ENCODE measurements at places on chromosomes 2 and 18.

GRCh38 chr18:32867936-32868335, 95.1 kb upstream of the KLHL14 start:
- no peak for DNase-seq

GRCh38 chr2:153953761-153954160, 82.0 kb downstream of the GALNT13 start:
- DNase-seq, result no peak

- peak; percentile 50 for DNase-seq
Measured at GRCh38 chr2:215436705-215437565, 1.1 kb upstream of the FN1 start.

DNA sequence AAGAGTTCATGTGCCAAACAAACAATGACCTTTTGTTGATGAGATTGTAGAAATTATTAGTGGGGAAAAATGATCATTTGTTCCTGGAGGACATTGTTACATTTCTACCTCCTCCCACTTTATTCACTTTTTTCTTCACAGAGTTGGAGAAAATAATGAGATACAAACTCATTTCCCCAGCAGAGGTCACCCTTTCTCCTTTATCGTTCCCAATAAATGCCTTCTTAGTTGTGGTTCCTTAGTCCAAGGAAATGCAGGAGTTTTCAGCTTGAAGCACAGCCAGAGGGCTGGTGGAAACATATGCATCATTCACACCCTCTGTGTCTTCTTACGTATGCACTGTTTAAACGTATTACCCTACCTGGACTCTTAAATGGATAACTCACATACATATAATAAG, 108.8 kb downstream of the SLC4A3 start:
- DNase-seq, result peak; percentile 92

- peak; percentile 8 for DNase-seq
Measured at GRCh38 chr18:10482985-10483949, 28.8 kb downstream of the APCDD1 start.

DNA sequence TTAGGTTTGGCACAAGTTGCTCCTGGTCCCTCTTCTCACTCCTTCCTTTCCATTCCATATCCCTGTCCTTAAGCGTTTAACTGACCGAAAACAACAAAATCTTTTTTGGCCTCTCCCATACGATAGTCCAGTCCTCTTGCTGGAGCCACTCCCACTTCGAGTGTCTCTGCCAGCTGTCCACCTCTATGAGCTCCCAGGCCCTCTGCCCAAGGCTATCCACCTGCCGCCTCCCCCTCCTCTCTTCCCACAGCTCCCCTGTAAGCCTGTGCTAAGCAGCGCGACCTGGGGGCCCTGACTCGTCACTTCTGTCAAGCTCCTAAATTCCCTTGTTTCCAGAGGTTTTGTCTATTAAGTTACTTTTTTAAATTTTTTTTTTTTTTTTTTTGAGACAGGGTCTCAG, 47.0 kb upstream of the FOSL2 start:
- DNase-seq, result peak; percentile 71

- no peak for DNase-seq
Measured at GRCh38 chr2:66445076-66445924, 10.4 kb downstream of the MEIS1 start.

GRCh38 chr2:48398285-48399002, 131.5 kb upstream of the STON1 start:
- DNase-seq, result no peak

- no peak for DNase-seq
Measured at GRCh38 chr2:75277111-75277510, 77.8 kb upstream of the TACR1 start.

DNA sequence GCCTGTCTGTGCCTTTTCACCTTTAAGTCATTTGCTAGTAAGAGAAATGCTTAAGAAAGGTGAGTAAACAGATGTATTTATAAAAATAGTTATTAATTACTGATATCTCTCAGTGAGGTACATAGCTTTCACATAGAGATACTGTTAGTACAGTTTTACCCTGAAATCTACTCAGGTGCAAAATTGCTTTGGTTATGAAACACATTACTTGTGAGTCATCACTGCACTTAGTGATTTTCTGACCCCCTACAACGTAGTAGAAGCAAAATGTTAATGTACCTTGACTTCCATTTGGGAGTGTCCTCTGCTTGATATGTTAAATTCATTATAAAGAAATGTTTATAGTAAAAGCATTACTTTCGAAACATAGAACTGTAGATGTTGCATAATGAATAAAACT, 6.5 kb downstream of the GLS start:
- no peak for DNase-seq

- no peak for DNase-seq
Measured at GRCh38 chr18:59085126-59085794, 54.4 kb upstream of the SEC11C start.

GRCh38 chr2:17461087-17461475, 57.2 kb downstream of the RAD51AP2 start:
- DNase-seq, result no peak

DNA sequence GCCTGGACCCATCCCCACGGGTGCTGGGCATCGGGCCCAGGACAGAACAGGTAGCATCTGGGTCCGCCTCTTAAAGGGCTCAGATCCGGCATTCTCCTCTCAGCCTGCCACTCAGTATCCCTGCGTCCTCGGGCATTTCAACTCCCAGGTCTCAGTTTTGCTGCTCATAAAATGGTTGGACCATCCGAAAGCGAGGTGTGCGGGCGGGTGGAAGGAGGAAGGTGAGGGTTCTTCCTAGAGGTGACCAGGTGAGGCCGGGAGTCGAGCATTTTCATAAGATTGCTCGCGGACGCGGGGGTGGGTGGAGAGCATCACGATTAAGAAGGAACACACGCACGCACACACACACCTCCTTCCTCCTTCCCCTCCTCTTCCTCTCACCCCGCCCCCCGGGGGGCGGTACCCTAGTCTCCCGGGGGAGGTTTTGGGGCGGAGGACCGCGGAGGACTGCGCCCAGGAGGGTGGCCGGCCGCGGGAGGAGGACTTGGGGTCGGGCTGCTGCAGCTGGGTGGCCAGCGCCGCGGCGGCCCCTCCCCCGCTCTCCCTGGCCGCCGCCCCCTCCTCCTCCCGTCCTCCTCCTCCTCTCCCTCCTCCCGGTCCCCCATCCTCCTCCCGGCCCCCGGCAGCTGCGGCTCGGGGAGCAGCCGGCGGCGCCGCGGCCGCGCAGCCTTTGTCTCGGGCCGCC, 97.9 kb upstream of the GPR45 start:
- peak; percentile 58 for DNase-seq

DNA sequence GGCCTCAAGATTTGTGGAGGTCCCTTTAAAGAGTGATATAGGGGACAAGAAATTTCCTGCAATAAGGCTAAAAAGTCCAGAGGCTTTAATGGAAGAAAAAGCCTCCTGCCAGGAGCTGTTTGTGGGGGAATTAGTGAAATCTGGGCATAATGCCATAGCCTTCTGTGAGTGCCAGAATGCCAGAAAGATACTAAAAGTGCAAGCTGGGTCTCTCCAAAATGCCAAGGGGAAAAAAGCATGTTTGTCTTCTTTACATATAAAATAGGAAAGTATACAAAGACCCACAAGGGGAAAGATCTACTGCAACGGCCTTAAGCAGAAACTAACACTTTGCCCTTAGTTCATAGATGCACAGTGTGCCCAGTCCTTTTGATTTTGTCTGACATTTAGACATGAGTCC, 647.7 kb upstream of the ZNF804A start:
- DNase-seq, result peak; percentile 78

- peak; percentile 41 for DNase-seq
Measured at GRCh38 chr2:205657579-205657978, 24.7 kb upstream of the NRP2 start.

DNA sequence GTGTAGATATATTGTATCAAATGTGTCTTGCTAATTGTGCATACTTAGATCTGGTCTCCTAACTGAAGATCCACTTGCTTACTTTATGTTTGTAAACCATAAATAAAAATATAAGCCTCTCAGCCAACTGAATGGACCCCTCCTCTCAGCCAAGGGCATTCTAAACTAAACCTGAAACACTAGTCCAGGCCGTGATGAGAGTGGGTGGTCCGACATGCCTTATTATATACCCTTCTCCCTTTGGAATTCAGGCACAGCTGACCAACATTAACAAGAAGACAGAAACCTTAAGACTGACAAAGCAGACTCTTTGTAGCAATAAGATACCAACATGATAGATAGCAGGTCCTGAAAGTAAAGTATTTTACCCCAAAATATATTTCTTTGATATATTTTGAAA, 64.3 kb upstream of the PLA2R1 start:
- no peak for DNase-seq

DNA sequence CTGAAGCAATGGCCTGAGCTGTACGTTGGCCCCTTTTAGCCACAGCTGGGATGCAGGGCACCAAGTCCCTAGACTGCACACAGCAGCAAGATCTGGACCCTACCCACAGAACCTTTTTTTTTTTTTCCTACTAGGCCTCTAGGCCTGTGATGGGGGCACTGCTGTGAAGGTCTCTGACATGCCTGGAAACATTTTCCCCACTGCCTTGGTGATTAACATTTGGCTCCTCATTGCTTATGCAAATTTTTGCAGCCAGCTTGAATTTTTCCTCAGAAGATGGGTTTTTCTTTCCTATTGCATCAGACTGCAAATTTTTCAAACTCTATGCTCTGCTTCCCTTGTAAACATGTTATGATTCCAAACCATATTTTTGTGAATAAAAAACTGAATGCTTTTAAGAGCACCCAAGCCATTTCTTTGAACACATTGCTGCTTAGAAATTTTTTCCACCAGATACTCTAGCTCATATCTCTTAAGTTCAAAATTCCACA, 33.5 kb downstream of the PDE1A start:
- DNase-seq, result no peak

DNA sequence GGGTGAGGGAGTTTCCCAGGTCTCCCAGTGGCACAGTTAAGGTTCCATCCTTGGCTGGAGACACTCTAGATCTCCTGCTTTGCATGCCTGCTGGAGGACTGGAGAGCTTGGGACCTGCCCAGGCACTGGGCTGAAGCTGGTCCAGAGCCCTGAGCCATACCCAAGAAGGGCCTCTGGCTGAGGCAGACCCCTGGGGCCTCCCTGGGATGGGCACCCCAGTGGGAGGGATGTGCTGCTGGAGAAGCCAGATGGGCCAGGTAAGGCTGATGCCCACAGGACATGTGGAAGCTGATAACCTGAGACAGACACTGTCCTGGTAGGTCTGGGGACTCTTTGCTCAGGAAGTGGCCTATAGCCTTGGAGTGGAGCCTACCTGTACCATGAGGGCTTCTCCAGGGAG, 160.7 kb downstream of the TFCP2L1 start:
- no peak for DNase-seq

DNA sequence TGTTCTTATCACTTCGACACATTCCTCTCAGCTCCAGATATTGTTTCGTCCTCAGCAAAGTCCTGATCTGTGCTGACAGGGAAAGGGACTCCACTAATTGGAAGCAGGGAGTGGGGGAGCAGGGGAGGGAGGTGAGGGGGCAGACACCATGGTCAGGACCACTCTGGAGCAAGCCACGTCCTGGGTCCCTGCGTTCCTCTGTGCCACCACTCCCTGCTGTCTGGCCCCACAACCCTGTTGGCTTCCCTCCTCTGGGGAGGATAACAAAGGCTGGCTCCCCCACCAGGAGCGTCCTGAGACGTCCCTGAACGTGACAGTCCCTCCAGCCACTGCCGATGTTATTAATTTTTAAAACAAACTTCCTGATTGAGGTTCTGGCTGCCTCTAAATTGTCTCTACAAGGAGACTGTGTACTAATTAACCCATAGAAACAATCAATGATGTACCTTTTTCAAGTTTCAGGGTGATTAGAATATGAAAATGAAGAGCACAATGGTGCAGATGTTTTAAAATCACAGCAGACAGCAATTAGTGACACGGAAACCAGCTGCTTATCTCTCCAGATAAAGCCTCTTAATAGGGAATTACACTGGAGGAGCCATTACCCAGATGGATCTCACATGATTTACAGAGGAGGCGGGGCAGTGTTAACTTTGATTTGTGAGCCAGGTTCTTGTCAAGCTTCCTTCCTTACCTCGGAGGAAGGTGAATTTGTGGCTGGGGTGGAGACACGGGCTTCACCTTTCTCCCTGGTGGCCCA, 257.5 kb downstream of the SETBP1 start:
- no peak for DNase-seq

- DNase-seq, result peak; percentile 64
Measured at GRCh38 chr2:88765154-88765888, 73.8 kb downstream of the RPIA start.

DNA sequence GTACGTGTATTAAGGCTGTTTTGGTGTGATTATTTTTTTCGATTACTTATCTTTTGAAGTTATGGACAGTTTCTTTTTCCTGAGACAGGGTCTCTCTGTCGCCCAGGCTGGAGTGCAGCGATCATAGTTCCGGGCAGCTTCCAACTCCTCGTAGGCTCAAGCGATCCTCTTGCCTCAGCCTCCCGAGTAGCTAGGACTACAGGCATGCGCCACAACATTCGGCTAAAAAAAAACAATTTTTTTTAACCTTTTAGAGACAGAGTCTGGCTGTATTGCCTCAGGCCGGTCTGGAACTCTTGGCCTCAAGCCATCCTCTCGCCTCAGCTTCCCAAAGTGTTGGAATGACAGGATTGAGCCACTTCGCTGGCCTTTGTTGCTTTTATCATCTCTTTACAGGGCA, 945 bp downstream of the HAT1 start:
- peak; percentile 38 for DNase-seq

DNA sequence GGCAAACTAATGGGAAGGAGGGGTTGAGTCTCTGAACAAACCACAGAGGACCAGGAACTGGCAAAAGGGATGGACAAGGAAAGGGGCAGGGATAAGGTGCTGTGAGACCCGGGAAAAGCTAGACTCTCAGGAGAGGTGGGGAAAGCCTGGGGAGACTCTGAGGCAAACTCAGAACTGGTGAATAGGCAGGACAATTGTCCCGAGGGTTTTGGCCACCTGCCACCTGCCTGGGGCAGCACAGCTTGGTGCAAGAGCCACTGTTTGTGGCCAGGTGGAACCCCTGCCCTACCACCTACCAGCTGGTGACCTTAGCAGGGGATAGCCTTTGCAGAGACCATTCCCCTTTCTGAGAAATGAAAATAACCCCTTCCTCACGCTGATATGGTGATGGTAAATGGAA, 129.4 kb upstream of the ASB18 start:
- no peak for DNase-seq

Measured in tongue (tissue), 3 donors.